Spleen (tissue), 13 donors: ENCODE measurements at places on chromosomes 6 and 20.

DNA sequence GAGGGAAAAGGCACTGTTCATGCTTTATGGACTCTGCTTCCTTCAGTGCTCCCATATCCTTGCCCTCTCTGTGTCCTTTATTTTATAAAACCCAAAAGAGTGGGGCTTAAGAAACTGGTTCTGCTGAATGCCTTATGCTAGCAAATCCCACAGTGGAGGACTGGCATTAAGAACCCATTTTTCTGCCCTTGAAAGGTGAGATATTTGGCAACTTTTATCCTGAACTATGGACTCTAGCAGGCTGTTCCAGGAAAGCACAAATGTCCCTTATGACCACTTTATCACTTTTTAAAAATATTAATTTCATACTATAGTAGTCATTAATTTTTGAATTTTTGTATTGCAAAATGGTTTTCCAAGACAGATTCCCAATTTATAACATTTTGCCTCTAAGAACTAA lies 93.3 kb downstream of the ADAT2 start:
- no peak for DNase-seq

DNA sequence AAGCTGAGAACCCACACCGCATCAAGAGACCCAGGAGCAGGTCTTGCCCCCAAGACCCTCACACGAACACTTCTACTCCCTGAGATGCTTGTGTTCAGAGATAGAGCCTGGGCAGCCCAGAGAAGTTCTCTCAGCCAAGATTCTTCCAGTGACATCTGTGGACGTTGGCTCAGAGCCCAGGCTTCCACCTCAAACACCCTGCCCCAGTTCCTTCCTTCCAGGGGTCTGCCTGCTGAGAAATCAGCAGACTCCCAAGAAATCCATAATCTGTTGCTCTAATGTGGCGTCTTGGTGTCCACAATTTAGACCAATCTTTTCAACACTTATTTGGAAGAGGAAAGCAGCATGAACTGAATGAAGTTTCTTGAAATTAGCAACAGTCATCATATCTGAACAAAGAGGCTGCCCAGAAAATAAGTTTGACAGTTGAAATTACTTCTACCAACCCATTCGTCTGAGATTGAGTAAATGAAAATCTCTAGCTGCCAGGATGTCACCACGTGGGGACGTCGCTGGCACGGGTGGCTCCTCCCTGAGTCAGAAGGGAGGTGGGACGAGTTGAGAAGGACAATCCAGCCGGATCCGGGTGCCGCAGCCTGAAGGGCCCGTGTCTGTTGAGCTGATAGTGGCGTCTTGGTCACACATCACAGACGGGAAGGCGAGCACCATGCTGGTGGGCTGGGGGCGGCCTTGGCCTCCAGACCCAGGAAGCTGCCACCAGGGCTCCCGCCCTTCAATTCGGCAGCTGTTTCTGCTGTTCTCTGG lies 400.9 kb downstream of the TAF4 start:
- DNase-seq: no peak

DNA sequence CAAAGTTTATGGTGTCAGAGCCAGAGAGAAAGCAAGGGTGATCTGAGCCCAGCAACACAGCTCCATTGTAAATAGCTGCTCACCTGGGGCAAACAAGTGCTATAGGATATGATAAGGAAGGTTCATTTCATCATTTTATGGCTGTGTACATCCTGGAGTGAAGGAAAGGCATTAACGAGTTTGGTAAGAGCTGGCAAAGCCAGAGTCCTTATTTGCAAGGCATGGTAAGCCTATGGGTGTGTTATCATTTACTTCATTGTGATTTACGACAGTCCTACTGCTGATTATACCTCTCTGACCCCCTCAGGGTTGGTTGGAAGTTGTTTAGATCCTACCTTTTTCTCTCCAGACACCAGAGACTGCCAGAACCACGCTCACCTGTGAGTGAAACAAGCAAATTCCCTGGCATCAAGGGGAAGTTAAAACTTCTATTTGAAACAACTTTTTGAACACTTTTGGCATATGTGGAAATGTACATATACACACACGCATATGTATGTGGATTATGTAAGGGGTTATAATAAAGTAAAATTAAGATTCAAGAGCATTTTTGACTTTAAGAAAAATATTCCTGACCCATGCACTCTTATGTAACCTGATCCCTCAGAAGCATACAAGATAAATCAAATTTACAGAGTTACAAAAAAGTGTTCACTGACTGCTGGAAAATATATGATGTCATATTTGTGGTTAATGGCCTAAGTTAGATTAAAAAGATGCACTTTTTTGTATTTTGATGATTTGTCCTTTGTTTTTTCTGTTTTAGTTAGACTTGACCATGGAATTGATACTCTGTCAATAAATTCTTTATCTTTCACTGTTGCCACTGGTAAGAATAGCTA lies 40.4 kb upstream of the EDN1 start:
- no peak for DNase-seq

DNA sequence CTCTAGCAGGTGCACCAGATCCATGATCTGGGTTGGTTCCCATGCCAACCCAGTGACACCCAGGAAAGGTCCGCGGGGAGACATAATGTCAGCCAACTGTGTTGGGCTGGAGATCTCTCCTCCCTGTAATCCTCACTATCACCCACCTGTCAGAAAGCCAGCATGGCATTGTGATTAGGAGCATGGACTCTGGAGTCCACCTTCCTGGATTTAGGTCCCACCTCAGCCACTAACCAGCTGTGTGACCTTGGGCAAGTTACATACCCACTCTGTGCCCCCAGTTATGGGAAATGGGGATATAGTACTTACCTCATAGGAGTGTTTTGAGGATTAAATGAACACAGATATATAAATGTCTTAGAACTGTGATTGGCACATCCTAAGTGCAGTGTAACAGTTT lies 97.9 kb downstream of the ZDHHC14 start:
- DNase-seq: no peak

DNA sequence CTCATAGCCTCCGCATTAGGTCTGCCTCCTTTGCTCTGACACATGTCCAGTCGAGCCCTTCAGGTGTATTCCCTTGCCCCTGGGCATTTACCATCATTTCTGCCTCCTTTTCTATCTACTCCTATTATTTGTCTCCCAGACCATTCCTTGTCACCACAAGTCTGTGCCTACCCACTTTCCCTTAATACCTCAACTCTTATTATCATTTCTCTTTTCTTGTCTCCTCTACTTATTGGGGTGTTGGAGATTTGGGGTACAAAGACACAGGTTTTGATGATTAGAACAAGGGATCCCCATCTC lies 1.4 kb downstream of the SYNGAP1 start:
- DNase-seq: no peak

DNA sequence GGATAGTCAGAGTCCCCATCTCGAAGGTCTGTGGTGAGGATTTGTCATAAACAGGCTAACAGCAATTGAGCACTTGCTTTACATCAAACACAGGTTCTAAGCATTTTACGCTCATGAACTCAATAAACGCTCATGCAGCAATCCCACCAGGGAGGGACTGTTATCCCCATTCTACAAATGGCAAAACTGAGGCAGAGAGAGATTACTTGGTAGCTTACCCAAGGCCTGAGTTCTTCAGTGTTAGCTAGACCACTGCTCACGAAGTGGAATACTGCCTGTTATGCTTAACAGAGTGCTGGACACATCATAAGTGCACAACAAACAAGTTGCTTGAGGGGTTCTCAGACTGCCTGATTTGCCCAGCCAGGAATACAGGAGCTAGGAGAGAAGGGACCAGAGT lies 23.7 kb upstream of the TCP11 start:
- DNase-seq: no peak
